ENCODE measurements at places on chromosomes 3 and 15.

- peak; percentile 36 for DNase-seq
Observed at GRCh38 chr3:44712455-44713075, at the start of gene ZNF502. TSS of gene ZNF502 (plus strand) at chr3:44712660. CDS start at chr3:44720262, 7,602 bp downstream.

DNA sequence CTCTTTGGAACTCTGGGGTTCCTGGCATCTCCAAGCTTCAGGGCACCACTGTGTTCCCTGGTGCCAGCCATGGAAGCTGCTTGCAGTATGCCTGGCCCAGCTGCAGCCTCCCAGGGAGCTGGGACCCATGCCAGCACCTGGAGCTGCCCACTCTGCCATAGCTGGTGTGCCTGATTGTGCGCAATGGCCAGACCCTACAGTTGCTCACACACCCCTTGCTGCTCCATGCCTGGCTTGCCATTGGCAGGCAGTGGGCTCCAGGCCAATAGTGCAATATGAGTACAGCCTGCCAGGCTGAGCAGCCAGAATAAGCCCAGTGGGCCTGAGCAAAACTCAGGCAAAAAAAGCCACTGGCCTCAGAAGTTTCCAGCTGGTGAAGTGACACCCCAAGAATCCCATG, 43.8 kb upstream of the LRRFIP2 start:
- DNase-seq = no peak

GRCh38 chr15:88166082-88166993, 90.2 kb downstream of the NTRK3 start:
- DNase-seq = no peak

GRCh38 chr3:11159421-11159904, 5.2 kb downstream of the HRH1 start:
- no peak for DNase-seq

DNA sequence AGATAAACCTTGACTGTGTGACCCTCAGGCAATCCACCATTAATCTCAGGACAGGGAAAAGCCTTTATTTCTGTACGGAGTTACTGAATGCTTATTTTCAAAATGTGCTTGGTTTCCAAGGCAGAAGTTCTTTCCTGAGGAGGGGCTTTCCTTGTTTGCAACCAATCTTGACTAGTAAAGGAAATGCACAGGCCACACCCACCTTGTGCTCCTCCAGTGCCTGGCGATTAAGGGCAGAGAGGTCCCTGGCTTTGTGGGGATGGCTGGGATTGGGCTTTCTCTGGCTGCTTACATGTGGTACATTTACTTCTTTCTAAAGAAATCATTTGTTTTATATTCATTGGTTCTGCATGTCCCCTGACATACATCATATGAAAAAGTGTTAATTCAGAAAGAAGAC, 47.8 kb downstream of the ZNF621 start:
- no peak for DNase-seq

DNA sequence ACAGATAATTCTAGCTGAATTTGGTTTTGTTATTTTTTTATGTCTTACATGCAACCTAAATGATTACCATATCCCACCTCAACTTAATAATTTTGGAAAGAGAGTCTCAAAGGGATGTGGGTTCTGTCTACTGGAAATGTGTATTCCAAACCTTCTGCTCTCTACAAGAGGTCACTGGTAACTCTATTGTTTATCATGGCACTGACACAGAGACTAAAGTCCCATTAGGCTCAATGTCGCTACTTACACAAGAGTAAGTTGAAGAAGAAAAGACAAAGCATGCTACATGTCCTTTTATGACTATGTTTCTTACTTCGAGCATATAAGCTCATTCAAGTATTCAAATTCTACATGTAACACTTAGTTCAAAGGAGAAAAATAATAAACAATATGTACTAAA, 460.3 kb upstream of the EPHA6 start:
- DNase-seq = no peak

GRCh38 chr15:62324382-62324781, 159.3 kb upstream of the C2CD4B start:
- DNase-seq = no peak

DNA sequence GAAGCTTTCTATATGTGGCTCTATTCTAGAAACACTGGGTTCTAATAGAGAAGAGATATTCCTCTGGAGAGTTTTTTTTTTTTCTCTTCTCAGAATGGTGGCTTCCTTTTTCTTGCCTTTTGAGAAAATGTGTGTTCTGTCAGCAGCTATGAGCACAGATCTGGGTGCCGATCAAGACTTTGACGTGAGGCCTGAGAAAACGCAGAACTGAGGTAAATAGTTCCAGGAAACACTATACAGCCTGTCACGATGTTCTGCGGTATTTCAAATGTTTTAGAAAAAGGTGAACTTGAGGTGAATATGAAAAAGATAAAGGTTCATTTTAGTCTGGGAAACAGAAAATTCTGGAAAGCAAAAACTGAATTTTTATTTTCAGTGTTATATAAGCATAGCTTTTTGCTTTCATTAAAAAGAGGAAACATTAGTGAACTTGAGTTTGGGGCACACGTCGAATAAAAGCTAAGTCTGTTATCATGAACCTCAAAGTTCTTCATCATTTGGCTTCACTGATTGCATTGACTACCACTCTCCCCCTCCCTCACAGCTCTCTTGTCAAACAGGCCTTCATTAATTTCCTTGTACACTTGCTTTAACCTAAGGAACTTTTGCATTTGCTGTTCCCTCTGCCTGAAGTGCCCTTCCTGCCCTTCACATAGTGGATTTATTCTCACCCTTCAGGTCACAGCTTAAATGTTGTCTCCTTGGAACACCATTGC, 265.1 kb downstream of the NFKBIZ start:
- no peak for DNase-seq

- DNase-seq = no peak
Observed at GRCh38 chr15:78239811-78240210, 5.4 kb upstream of the ACSBG1 start.

DNA sequence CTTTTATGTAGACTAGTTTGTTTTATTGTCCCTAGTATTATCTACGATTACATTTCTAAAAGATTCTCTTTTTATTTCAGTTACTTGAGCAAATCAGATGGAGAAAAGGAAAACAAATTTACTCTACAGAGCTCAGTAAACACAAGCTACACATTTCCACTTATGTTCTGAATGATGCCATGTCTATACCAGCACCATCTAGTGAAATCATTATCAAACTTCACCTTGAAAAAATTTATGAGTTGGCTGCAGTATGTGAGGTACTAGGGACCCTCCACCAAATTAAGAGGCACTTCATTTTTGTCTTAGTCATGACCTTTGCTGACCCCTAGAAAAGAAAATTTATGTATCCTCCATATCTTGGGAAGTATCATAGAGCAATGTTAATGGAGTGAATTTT, 827.4 kb downstream of the SI start:
- DNase-seq = no peak

DNA sequence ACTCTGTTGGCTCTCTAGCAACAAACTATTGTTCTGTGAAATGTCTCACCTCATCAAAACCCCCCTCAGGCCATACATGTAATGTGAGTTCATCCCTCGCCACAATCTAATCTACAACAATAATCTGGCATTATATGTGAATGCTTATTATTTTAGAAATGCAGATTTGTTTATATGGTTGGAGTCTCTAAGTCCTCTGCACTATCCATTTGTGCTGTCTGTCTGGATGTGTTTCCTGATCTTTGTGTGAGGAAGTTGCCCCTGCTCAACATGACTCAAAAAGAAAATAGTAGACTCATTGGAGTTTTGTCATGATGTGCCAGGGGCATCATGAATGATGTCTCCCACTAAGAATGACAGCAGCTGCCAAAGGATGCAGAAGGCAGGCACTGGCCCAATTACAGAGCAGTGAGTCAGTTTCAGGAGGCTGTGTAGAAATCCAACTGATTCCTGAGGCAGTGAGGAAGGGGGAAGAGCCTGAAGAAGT, 161.6 kb upstream of the PDZRN3 start:
- DNase-seq = no peak

DNA sequence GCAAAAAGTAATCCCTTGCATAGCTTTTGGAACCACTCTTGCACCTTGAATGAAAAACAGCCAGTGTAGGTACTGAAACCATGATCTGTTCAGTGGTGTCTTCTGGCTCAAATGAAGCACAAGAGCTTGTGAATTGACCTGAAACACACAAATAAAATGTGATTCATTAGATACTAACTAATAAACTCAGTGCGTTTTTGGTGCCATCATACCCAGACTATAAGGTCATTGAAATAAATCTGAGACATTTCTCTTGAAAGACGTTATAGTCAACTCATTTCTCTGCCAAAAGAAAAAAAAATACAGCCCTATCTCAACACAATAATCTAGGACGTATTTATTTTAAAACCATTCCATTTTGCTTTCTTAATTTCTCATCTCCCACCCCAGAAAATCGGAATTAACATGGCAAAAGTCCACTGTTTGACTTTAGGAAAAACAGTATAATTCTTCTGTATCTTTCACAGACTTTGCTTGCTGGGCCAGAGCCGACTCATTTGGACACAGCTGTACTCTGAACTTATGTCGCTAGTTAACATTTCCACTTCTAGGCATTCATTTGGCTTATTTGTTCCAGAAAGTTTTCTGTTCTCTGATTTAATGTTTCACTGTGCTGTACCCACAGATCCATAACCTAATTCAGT, 284.9 kb upstream of the TBL1XR1 start:
- DNase-seq = no peak

DNA sequence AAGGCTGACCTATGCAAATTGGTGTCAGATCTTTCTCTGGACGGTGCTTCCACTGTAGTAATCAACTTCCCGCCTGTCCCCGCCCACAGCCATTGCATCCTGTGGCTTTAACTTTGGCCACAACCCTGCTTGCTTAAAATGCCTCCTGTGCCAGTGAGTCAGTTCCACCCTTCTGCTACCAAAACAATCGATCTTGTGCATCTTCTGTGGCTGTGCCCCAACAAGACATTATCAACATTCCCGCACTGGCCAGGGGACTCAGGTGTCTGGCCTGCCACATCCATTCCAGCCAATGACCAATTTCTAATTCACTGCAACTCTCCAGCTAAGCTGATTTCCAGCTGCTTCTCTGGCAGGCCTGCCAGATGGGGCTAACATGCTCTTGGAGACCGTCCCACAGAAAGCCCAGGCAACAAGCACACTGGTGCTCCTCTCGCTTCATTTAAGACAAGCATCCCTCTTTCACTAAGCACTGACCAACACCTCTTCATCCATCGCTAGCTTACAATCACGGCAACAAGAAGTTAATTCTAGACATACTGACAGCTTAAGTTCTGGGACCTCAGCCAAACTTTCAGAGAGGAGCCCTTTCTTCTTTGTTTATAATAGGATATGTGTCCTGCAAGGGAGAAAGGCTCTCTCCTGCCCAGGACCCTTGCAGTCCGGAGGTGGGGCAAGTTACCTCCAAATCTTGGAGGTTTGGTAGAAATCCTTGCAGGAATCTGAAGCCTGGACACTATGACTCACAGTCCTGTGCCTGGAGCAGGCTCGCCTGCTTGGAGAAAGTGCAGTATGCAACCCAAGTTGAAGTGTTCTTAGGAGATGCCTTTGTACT, 6.7 kb downstream of the CA12 start:
- peak; percentile 32 for DNase-seq

DNA sequence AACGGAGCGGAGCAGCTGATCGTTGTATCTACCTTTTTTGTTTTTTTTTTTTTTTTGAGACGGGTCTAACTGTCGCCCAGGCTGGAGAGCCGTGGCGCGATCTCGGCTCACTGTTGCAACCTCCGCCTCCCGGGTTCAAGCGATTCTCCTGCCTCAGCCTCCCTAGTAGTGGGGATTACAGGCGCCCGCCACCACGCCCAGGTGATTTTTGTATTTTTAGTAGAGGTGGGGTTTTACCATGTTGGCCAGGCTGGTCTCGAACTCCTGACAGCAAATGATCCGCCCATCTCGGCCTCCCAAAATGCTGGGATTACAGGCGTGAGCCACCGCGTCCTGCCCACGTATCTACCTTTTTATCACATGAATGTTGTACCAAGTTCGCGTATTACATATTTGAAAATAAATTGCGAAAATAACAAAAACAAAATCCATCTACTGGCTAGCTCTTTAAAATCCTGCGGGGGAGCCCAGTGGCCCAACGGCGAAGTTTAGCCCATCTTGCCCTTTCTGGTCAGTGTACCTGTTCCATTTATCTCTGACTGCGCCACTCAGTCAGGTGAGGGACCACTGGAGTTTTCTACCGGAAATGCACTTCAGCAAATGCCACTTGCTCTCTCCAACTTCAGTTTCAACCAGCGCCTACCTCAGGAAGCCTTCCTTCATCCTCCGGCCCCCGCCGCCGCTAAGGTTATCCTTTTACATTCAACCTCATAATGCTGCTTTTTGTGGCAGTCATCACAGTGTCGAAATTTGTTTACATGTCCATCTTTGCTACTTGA, 1.2 kb upstream of the EIF3J start:
- no peak for DNase-seq

DNA sequence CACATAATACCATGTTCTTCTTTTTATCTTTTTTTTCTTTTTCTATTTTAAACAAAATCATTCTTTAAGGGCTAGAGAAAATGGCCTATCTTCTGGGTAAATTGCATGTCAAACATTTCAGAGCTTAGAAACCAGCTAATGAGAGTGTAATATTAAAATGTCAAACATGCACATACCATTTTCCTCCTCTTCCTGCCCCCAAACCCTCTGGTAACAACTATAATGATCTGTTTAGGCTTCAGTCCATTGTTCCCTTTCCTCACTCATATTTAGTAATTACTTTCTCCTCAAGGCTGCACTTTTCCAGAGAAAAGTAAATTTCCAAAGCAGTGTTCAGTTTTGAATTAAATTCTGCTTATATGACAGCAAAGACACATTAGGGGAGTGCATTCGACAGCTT, 224.3 kb upstream of the ROBO2 start:
- DNase-seq = no peak

- no peak for DNase-seq
Observed at GRCh38 chr15:75775296-75776064, 62.8 kb upstream of the CSPG4 start.

DNA sequence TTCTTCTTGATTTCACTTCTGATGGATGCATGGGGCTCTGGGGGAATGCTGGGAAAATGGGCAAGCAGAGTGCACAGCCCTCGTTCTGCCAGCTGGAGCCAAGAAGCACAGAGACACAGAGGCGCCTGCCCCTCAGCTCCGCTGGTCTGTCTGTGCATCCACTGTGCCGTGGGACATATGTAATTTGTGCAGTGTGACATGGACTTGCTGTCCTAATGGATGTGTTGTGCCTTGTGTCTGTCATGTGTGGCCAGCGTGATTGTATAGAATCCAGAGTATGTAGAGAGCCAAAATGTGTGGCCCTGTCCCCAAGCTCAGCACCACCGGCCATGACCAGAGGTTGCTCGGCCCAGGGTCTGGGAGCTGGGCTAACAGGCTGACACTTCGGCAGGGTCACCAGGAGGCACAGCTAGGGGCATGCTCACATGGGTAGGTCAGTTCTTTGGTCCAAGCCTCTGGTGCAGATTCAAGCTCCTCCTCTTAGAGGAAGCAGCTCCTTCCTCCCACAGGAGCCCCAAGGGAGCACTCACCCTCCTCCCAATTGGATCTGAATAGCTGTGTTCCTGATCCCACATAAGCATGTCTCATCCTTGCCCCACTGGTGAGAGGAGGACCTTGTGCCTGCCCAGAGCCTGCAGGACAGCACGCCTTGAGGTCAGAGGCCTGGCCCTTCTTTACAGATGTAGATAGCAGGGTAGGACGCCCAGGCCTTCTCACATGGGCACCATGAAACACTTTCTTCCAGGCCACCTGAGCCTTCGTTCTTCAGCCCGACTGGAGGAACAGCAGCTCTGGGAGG, 100.8 kb upstream of the ABHD17C start:
- DNase-seq = no peak

GRCh38 chr15:50830477-50831354, 65.2 kb upstream of the SPPL2A start:
- DNase-seq = no peak

GRCh38 chr3:45083023-45083422, 56.9 kb downstream of the CLEC3B start:
- no peak for DNase-seq

- no peak for DNase-seq
Observed at GRCh38 chr3:141686466-141687291, 51.4 kb upstream of the RNF7 start.

All from stimulated activated CD8-positive, alpha-beta memory T cell treated with anti-CD3 and anti-CD28 coated beads, Interleukin-15, amount 100 ng/mL, for 48 hours (primary cell).